ENCODE measurements at places on chromosomes 5 and 9.

- peak; percentile 88 for DNase-seq
These were observed 86.4 kb downstream of the ADRB2 start for GRCh38 chr5:148912714-148913398.

GRCh38 chr9:125468646-125469045 is 207.0 kb downstream of the GAPVD1 start:
- DNase-seq: no peak

DNA sequence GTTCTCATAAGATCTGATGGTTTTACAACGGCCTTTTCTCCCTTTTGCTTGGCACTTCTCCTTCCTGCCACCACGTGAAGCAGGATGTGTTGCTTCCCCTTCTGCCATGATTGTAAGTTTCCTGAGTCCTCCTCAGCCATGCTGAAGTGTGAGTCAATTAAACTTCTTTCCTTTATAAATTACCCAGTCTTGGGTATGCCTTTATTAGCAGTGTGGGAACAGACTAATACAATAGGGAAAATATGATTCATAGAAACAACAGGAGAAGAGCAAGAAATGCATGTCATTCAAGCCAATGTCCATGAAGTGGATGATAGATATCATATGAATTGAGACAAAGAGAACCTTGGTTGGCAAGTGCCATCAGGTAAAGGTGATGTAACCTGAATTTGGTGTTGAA is 128.3 kb upstream of the HAPLN1 start:
- DNase-seq: no peak

GRCh38 chr9:114696814-114697544 is 15.0 kb upstream of the TEX48 start:
- no peak for DNase-seq

GRCh38 chr5:173178369-173178910 is 34.1 kb downstream of the BNIP1 start:
- no peak for DNase-seq

- DNase-seq: peak; percentile 8
These were observed 565.7 kb upstream of the FTMT start for GRCh38 chr5:121285801-121286521.

GRCh38 chr5:174843263-174844250 is 119.2 kb downstream of the MSX2 start:
- DNase-seq: no peak

DNA sequence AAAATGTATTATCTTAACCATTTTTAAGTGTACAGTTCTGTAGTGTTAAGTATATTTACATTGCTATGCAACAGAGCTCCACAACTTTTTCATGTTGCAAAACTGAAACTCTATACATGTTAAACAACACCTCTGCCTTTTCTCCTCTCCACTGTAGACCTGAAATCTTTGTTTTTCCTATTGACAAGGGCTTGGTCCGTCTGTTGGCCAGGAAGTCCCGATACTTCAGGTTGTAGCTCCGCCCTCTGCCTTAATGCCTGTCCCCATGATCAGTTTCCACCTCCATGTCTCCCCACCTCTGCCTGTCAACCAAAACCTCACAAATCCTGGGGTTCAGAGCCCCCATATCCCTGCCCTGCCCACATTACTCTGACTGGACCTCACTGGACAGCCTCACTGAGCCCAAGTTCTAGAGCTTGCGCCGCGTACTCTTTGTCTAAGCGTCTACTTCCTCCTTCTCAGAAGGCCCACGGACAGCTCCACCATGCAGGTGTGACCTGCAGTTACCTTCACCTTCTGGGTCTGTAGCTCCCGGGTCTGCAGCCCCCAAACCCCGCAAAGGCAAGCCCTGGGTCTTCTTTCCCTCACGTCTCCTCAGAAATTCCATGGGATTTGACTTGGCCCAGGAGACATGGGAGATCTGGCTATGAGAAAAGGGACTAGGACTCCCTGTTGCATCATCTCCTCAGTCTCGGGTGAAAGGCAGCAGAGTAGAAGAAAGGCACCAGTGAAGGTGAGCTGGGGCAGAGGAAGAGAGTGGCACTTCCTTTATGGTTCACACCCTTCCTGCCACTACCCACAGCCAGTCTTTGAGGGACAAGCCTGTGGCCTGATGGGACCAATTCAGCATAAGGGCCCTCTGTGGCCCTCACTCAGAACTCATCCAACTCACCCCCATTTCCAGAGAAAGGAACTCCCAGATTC is 8.0 kb downstream of the GLIPR2 start:
- DNase-seq: no peak

DNA sequence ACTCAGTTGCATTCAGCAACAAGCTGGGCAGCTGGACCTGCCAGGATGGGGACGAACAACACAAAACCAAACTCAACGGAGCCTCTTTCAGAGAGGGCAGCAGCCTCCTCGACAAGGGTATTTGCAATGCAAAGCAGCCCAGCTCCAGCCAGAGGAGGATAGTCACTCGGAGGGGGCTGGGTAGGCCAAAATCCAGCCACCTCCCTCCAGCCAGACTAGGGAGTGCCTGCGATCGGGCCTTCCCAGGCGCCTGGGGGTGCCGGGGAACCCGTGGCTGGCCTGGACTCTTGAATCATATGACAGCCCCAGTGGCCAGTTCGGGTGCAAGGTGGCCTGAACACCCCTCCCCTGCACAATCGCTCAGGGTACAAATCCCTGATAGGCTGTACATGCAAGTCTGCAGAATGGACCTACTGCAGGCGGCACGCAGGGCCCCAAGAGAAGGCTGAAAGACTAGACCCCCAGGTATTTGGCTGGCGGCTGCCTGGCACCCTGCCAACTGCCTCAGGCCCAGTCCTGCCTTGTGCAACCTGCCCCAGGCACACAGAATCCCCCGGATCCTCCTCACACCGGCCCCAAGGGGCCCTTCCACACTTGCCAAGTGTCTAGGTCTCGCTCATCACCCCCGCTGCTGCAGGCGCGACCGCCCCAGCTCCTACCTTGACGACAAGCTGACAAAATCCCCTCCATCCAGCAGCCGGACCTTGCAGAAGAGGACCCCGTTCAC is 1.3 kb downstream of the EEIG1 start:
- DNase-seq: no peak

- DNase-seq: no peak
These were observed 168.8 kb upstream of the POC5 start for GRCh38 chr5:75885849-75886596.

- DNase-seq: no peak
These were observed 422.7 kb upstream of the ADAMTS16 start for GRCh38 chr5:4717446-4717845.

DNA sequence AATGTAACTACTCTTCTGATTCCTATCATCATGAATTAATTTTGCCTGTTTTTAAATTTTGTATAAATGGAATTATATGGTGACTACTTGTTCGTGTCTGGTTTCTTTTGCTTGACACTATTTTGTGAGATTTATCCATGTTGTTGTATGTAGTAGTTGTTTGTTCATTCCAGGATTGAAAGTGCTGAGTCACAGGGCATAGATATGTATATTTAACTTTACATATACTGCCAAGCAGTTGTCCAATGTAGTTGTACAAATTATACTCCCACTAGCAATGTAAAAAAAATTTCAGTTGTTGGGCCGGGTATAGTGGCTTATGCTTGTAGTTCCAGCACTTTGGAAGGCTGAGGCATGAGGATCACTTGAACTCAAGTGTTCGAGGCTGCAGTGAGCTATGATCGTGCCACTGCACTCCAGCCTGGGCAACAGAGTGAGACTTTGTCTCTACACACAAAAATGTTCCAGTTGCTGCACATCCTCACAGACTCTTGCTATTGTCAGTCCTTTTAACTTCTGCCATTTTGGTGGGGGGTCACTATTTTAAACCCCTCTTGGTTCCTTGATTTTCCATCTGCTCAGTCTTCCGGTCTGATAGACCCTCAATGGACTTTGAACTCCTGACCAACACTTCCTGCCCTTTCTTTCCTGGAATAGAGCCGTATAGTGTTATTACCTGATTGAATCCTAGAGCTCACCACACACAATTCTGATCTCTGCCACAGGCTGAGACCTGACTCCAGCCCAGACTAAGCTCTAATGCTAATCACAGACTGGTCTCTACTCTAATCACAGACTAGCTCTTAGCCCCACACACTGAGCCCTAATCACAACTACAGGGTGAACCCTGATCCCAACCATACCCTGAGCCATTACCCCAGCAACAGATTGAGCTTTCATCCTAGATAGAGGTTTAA is 69.3 kb upstream of the MELK start:
- DNase-seq: no peak

DNA sequence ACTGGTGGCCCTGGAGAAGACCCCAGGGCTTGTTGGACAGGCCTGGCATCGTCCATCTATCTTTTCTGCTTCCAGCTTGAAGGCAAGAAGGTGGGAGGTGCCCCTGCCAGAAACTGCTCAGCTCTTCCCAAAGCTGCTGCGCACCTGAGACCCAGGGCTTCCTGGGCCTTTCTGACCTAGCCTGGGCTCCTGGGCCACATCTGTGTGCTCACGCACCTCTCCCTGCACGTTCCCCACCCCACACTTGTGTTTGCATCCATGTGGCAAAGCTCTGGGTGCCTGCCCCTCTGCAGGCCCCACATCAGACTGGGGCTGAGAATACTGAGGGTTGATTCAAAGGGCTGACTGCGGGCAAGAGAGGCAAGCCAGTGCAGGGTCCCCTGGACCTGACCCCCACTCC is 63.4 kb downstream of the PFDN1 start:
- DNase-seq: no peak

GRCh38 chr9:34242830-34243229 is 64.0 kb downstream of the UBAP1 start:
- DNase-seq: no peak

GRCh38 chr5:44246986-44247385 is 142.2 kb downstream of the FGF10 start:
- no peak for DNase-seq

- peak; percentile 84 for DNase-seq
These were observed 93.7 kb upstream of the DAB2 start for GRCh38 chr5:39518516-39518915.

All from AG09309 (cell line).